ENCODE measurements at places on chromosomes 5 and 9.

- DNase-seq, result no peak
Observed at GRCh38 chr5:164361986-164362385, 856.6 kb downstream of the MAT2B start.

DNA sequence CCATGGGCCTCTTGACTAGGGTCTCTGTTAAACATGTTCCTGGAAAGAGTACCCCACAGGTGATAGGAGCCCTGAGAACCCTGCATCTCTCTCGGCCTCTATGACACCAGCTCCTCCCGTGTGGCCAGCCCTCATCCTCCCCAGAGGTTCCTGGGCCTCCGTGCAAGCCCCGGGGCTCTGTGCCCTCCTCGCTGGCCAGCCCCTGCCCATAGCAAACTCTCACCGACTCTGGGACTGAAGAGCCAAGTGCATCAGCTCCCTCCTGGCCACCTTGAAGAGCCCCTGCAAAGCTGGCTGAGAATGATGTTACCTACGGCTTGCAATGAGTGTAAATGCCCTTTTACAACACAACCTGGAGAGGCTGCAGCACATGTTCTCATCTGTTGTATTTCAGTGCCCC lies 224.4 kb downstream of the ROR2 start:
- no peak for DNase-seq

DNA sequence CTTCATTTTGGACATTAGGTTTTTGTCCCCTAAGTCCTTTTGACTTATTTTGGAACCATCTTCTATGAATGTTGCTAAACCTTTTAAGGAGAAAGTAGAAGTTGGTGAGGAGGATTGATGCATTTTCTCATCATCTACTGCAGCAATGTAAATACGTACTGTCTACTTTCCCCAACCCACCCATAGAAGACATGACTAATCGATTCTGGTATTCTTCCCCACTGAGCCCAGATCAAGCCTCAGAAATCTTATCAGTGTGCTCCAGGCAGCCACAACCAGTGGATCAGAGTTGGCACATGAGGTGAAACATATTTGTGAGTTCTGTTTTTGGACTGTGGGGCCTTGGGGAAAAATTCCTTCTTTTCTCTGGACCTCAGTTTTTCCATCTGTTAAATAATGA lies 57.7 kb downstream of the FGF18 start:
- DNase-seq, result no peak

DNA sequence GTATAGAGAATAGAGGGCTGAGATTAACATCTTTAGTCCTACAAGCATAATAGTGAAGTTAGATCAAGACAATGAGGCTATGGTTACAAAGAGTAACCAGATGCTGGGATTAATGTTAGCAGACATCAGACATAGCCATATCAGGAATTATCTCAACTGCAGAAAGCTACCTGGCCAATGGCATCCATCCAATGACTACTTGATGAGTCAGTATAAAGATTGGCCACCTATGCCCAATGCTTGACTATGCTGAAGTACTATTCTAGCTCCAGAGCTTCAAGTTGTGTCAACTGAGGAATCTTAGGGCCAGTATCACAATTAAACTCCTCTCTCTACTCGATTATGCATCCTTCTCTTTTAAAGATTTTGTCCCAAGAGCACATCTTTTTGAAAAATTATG lies 541.4 kb downstream of the PRELID2 start:
- DNase-seq, result no peak

DNA sequence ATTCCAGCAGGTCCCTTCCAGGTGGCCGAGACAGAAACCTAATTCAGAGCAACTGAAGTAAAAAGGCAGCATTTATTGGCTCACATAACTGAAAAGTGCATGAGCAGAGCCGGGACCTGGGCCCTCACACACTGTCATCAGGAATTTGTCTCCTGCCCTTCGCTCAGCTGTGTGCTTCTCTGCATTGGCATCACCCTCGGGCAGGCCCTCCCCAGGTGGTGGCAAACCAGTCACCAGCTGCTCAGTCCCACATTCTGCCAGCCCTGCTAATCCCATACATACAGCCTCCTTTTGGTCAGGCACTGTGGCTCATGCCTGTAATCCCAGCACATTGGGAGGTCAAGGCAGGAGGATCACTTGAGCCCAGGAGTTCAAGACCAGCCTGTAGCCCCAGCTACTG lies 11.5 kb upstream of the CPLX2 start:
- no peak for DNase-seq

DNA sequence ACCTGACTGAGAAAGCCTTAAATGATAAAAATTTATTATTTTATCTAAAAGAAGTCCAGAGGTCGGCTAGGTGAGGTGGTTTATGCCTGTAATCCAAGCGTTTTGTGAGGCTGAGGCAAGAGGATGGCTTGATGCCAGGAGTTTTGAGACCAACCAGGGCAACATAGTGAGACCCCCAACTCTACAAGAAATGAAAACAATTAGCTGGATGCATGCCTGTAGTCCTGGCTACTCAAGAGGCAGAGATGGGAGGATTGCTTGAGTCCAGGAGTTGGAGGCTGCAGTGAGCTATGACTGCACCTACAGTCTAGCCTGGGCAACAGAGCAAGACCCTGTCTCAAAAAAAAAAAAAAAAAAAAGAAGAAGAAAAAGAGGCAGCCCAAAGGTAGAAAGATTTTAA lies 179.9 kb upstream of the KIF2A start:
- no peak for DNase-seq

DNA sequence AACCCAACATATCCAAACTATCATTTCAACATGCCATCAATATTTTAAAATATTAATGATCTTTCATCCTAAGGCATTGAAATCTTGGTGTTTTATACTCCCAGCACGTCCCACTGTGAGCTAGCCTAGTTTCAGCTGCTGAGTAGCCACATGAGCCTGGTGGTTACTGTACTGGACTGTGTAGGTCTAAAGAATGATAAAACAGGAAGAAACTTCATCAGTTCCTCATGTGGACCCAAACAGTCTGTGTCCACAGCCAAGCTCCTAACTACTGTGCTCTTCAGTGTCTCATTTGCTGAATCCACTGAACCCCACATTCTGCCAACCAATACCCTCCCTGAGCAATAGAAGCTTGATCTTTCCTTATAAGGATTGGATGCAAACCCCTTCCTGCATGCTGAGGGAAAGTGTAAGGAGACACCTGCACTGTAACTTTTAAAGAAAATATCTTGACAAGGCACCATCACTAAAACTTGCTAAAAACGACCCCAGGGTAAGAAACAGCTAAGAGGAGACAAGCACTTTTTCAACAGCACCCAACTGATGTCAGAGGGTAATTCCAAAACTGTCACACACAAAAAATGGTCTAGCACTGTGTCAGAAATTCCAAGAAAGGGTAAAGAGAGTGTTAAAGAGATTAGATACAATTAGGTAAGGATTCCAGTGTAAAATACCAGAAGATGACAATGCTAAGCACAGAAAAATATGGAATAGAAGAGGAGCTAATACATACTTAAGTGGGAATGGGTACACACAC lies 126.9 kb downstream of the SPOCK1 start:
- no peak for DNase-seq

GRCh38 chr5:99973779-99974178 lies 561.4 kb upstream of the FAM174A start:
- DNase-seq, result no peak

- DNase-seq, result no peak
Observed at GRCh38 chr5:69105996-69106906, 12.4 kb downstream of the SLC30A5 start.

DNA sequence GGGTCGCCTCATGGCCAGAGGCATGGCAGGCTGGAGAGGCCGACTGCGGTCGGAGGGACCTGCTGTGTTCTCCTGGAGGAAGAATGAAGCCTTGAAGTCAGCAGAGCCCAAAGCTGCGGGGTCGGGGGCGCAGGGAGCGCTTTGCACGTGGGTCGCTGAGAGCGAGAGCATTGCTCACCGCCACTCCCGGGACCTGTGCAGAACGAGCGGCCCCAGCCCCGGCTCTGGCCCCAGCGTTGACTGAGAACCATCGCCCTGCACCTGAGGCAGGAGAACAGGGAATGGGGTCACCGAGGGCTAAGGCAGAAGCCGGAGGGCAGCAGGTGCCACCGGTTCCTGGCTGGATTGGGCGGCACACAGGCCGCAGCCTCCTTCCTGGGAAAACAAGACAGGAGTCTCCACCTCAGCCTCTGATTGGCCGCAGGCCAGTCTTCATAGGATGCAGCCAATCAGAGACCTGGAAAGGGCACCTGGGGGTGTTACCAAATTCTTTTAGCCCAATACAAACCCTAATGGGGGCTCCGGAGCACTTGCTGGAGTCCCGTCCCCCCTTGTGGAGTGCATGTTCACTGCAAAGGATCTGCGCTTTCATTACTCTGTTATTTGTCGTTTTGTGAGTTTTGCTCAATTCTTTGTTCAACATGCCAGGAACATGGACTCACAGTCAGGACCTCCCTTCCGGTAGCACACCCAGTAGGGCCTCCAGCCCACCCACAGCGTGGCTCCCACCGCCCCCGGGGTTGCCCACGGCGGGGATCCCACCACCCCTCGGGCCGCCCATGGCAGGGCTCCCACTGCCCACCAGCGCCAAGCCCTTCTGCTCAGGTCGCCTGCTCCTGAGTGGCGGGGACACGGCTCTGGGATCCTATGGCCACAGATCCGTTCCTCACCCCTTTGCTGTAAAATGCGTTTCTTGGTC lies 24.7 kb upstream of the SLC6A19 start:
- no peak for DNase-seq

DNA sequence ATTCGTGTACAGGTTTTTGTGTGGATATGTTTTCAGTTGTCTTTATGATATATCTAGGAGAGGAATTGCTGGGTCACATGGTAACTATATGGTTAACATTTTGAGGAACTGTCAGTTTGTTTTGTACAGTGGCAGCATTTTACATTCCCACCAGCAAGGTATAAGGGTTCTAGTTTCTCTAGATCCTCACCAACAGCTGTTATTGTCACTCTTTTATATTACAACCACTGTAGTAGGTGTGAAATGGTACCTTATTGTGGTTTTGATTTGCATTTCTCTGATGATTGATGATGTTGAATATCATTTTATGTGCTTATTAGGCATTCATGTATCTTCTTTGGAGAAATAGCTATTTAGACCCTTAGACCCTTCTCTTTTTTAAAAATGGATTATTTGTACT lies 82.9 kb downstream of the CCDC171 start:
- DNase-seq, result no peak

DNA sequence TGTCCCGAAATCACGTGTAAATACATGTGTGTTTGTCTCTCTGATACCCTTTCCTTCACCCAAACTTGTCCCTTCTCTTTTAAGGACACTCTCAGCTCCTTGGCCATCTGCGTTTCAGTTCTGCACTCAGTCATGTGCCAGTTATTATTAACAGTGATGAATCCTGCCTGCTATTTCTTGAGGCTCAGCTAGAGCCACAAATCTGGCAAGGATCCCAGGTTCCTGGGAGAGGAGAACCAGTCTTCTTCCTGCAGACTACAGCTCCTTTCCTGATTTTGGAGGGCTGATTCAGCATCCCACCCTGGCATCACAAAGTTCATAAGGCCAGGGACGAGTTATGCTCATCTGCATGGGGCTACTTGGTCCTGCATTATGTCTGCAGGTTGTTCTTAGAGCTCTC lies 5.6 kb downstream of the MAMDC2 start:
- no peak for DNase-seq

DNA sequence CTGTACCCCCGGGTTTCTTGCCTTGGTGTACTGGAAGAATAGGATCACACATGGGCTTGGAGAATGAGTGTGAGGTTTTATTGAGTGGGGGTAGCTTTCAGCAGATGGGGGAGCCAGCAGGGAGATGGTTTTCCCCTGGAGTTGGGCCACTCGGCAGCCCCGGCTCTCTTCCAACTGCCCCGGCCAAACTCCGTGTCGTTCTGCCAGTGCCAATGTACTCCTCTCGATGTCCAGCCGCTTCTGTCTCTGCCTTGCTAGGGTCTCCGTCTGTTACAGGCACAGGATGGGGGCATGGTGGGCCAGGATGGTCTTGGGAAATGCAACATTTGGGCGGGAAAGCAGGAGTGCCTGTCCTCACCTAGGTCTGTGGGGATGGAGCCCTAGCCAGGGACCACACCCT lies 7.6 kb upstream of the PLPP6 start:
- no peak for DNase-seq

DNA sequence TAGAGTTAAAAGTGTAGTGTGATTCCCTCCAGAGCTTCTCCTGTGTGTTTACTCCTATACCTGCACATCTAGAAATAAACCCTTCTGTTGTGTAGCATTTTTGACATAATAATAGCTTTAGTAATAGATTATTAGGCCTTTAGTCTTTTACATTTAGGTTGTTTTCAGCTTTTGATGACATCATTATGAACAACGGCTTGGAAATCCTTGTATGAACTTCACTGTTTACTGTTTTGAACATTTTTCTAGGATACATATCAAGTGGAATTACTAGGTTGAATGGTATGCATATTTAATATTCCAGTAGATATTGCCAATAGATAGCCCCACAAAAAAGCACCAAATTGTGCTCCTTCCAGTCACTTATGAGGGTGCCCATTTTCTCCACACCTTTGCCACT lies 174.0 kb downstream of the ARHGAP26 start:
- no peak for DNase-seq

GRCh38 chr5:999032-999501 lies 9.5 kb upstream of the NKD2 start:
- no peak for DNase-seq

DNA sequence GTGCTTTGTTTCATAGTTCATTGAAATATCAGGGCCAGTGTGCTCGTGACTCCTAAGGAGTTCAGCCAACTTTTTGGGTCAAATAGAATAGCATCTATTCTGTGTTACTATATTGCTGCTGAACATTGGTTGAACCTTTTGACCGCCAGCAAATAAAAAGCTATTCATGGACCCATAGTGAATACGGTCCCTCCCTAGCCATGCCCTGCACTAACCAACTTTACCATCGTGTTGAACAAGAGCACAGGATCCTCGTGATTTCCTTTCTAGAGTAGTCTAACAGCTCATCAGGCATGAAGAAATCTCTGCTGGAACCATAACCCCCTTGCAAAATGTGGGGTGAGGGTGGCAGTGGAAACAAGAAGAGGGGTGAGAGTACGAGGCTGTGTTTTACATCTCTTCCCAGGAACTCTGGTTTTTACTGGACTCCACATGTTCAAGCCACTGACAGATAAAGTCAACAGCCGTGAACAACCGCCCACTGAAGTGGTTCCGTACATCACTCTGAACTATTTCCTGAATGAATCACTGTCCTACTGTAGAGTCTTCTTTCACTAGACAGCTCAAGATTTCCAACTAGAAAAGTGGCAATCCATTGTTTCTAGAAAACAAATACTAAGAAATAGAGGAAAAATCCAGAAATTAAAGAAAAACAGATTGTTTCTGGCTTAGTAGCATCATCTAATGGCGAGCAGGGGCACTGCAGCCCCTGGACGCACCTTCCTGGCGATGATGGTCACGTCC lies 70.1 kb upstream of the SPATA31E1 start:
- no peak for DNase-seq

DNA sequence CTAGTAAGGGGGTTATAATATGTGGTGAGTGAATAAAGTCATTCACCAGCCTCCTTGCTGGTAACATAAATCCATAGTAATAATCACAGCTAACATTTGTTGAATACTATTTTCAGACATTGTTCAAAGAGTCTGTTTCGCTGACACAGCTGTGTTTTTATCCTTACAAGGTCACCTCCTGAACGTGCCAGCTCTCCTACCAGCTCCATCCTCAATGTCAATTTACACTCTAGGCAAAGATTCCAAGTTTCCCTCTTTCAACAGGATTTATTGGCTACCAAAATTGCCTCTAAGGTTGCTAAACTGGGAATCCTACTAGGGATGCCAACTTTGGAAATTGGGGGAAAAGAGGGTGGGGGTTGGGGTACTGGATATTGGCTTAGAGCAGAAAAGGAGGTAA lies 30.7 kb upstream of the SMC5 start:
- DNase-seq, result no peak

Data from activated CD8-positive, alpha-beta memory T cell treated with anti-CD3 and anti-CD28 coated beads for 1 hour (primary cell).